Stimulated activated CD8-positive, alpha-beta memory T cell treated with anti-CD3 and anti-CD28 coated beads, Interleukin-7, amount 100 ng/mL, for 1 hour (primary cell): ENCODE measurements at places on chromosomes 3 and 15.

- no peak for DNase-seq
Measured at GRCh38 chr3:134471521-134472193, 14.1 kb downstream of the ANAPC13 start.

GRCh38 chr3:83894223-83894622 is 1064.6 kb upstream of the CADM2 start:
- DNase-seq, result no peak

- DNase-seq, result no peak
Measured at GRCh38 chr15:57476533-57476975, 100.2 kb downstream of the CGNL1 start.

GRCh38 chr3:146313746-146314111 is 62.8 kb upstream of the PLSCR4 start:
- no peak for DNase-seq

- no peak for DNase-seq
Measured at GRCh38 chr3:50448752-50449539, 54.5 kb downstream of the CACNA2D2 start.

- DNase-seq, result no peak
Measured at GRCh38 chr3:150467381-150467780, 59.3 kb downstream of the TSC22D2 start.

- DNase-seq, result no peak
Measured at GRCh38 chr15:85112997-85113396, 131.3 kb downstream of the PDE8A start.

- no peak for DNase-seq
Measured at GRCh38 chr15:70111203-70112073, 13.7 kb upstream of the TLE3 start.

DNA sequence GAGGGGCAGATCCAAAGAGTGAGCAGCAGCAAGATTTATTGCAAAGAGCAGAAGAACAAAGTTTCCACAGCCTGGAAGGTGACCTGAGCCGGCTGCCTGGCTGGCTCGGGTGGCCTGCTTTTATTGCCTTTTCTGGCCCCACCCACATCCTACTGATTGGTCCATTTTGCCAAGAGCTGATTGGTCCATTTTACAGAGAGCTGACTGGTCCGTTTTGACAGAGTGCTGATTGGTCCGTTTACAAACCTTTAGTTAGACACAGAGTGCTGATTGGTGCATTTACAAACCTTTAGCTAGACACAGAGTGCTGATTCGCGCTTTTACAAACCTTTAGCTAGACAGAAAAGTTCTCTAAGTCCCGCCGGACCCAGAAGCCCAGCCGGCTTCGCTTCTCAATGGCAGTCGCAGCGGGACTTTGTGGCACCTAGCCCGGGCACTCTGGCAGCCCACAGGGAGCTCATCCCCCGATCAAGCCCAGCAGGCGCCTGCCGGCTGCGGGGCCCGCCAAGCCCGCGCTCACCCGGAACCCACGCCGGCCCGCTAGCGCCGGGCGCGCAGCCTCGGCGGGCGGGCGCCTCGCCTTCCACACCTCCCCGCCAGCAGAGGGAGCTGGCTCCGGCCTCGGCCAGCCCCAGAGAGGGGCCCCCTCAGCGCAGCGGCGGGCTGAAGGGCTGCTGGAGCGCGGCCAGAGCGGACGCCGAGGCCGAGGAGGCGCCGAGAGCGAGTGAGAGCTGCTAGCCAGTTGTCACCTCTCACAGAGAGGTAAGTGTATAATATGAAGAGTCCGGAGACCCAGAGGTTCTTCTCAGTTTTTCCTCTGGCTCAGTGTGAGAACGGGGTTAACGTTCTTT is 339.2 kb downstream of the CHL1 start:
- DNase-seq, result no peak

- DNase-seq, result no peak
Measured at GRCh38 chr15:60580073-60580472, 101.1 kb upstream of the ICE2 start.

- no peak for DNase-seq
Measured at GRCh38 chr15:75170203-75170602, 31.5 kb upstream of the C15orf39 start.
